ENCODE measurements at places on chromosomes 16 and 17.

- DNase-seq: no peak
These were observed 789 bp upstream of the TERF2 start for GRCh38 chr16:69386596-69386995.

DNA sequence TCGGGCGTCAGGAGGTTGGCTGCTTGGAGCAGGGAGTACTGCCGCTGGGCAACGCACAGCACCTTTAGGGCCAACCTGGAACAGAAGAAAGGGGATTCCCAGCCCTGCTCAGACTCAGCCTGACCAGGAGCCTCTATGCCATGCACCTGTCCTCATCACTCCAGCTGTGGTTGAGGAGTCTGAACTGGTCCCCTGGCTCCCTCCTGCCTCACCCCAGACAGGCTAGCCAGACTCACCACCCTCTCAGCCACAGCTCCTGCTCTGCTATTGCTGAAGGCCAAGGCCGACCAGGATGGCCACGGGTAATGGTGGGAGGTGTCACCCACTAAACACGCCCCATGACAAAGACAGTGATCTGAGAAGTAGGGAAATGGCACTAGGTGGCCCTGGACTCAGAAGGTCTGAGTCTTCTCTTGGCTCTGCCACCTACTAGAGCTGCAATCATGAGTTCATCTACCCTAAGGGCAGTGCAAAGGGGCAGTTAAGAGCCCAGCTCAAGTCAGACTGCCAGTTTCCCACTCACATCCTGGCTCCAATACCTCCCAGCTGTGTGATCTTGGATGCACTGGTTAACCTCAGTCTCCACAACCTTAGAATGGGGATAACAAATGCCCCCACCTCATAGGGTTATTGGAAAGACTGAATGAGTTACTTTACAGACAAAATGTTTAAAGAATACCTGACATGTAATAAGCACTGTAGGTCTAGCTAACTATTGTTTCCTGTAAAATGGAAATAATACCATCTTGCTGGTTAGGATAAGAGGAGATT is 13.8 kb upstream of the GFAP start:
- DNase-seq: no peak

GRCh38 chr16:22743401-22743800 is 70.6 kb upstream of the HS3ST2 start:
- DNase-seq: no peak

DNA sequence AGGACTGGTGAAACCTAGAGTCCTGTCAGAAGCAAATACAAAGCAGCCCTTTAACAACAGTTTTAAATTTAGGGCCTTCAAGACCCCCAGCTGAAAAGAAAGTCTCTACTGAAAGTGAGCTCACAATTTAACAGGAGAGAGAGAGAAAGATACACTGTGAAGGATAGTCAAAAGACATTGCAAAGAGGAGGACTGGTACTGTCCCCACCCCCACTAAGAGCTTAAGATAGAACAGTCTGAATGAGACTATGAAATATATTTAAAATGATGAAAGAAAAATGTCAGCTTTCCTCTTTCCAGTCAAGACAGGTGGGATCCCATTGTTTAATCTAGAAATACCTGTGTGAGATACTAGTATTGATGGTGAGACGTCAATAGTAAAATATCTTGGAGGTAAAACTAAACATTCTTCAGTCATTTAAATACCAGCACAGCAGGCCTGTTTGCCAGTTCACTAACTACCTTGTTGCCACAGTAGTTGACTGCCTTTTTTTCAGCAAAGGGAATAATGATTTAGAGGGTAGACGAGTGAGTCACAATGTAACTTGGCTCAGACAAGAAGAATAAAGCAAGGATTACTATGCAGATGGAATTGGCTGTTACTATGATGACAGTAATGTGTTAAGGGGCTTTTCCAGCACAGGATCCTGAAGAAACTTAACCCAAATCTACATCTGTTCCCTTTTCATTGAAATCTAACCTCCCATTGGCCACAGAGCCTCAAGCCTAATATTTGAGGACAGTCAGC is 47.2 kb upstream of the RASL10B start:
- DNase-seq: no peak

- no peak for DNase-seq
These were observed 76.2 kb upstream of the KSR1 start for GRCh38 chr17:27379888-27380533.

- DNase-seq: no peak
These were observed 12.9 kb upstream of the CACNG4 start for GRCh38 chr17:66951605-66951953.

GRCh38 chr16:70257391-70257790 is 5.7 kb upstream of the EXOSC6 start:
- no peak for DNase-seq

DNA sequence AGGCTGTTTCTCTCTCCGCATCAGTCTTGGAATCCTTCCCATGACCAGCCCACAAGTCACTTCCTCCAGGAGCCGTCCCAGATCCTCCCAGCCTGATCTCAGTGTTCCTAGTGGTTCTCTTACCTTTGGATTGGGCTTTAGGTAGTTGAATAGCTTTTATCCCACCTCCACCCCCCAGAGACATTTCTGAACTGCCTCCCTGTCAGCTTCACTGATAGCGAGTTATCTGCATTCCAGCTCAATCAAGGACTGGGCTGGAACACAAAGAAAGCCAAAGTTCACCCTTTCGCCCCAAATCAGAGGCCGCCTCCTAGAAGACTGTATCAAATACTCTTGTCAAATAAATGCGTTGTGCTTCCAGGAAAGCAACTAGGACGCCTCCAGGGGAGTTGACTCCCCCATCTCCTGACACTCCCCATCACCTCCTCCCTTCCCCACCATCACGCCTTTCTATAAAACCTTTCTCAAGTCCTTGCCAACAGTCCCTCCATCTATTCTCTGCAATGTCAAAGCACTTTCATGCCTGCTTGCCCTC is 72.7 kb downstream of the TMEM132E start:
- DNase-seq: no peak

- DNase-seq: no peak
These were observed 2.9 kb downstream of the RNF167 start for GRCh38 chr17:4942760-4943508.

DNA sequence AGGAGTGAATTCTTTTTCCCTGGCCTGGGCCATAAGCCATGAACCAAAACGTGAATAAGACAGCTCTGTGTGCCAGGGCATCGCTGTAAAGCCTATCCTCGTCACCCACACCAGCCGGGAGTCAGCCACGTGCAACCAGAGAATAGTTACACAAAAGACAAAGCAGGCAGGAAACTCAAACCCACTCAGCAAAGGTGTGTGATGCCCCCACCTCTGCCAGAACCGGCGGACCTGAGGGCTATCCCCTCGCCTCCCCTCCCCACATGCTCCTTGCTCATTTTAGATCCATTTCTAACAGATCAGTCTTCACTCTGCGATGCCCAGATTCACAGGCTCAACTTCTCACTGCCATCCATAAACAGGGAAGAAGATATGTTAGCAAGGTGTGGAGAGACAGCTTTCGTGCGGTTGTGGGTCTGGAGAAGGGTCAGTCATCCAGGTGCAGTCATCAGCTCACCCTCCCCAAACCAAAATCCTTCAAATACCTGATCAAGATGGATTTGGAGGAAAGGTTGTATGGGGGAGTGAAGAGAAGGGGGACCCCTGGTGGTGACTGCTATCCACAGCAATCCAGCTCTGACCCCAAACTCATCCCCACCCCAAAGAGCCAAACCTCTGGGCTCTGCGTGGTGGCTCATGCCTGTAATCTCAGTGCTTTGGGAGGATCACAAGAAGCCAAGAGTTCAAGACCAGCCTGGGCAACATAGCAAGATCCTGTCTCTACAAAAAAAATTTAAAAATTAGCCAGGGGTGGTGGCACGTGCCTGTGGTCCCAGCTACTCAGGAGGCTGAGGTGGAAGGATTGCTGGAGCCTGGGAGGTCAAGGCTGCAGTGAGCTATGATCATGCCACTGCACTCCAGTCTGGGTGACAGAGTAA is 219.2 kb downstream of the C16orf78 start:
- DNase-seq: no peak

GRCh38 chr17:37081287-37081686 is 132.5 kb downstream of the AATF start:
- no peak for DNase-seq

- no peak for DNase-seq
These were observed 528.4 kb upstream of the TOM1L1 start for GRCh38 chr17:54372069-54372749.

DNA sequence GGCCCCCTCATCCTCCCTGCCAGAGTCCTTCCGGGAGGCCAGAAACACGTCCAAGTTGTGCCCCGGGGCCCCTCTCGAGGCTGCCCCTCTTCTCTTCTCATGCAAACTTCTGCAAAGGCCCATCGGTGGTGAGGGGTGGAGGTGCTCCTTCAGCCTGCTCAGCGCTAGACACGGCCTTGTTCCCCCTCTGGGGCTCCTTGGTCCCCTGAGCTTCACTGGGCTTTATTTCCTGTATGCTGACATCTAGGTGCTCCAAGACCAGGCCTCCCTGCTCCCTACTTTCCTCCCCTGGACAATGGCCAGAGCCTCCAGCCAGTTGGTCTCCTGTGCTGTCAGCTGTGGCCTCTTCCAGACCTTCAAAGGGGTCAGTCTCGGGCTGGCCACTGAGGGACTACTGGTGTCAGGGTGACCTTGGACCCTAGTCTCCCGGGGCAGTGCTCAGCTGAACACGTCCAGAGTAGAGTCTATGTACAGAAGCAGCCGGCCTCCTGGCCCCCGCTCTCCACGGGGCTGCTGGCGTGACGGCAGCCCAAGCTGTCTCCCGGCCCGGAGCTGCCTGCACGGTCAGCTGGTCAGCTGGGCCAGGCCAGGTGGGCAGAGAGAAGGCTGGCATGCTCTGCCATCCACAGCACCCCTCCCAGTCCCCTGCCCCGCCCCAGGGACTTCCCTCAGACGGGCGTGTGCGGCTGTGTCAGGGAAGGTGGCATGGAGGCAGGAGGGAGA is 1.7 kb upstream of the PRR35 start:
- no peak for DNase-seq

- DNase-seq: no peak
These were observed 90.8 kb upstream of the PMFBP1 start for GRCh38 chr16:72262711-72263110.

DNA sequence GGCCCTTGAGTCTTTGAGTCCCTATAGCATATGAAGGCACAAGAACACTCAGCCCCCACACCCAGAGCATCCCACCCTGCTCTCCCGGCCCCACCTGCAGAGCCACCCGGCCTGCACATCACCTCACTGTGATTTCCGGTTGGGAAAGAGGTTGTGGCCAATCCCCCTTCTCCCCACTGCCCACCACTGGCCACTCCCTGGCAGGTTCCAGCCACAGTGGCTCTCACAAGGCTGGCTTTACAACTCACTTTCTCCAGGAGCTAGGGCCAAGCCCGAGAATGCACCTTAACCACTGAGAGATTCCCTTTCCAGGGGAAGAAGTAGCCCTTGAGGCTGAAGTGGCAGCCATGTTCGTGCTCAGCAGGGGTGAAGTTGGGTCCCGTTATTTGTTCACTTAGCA is 123.9 kb downstream of the C16orf78 start:
- DNase-seq: no peak

- DNase-seq: no peak
These were observed 3.8 kb downstream of the TBX21 start for GRCh38 chr17:47736501-47737495.

DNA sequence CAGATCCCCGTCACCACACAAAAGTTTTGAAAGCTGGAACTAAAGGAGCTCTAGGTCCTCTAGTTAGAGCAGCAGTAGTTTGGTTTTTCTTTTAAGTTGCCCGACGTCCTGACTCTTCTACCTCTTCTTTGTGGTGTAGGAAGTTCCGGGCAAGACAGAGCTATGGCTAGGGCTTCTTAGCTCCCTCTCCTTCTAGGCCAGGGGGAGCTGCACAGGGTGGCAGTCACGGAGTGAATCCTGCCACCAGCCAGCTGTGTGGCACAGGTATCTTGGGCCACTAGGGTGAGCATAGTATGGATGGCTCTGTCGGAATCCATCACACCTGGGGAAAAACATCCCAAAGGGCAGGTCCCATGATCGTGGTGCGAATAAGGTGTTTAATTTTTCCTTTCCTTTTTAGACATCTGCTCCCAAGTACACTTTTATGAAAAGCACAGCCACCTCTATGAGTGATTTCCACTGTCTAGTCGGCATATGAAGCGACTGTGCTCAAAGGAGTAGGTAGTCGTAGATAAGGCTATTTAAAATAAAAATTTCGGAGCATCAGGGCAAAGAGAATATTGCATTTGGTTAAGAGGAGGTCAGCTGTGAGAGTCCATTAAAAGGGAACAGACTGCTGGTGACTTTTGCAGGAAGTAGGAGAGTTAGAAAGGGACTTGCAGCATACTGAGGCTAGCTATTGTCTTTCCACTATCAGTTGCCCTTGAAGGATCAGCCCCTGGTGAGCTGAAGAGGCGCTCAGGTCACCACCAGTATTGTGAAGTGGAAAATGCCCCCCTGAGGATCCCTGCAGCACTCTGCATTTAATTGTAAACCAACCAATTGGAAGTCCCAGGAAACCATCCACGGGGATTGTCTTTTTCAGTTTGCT is 2.1 kb downstream of the PRKCA start:
- no peak for DNase-seq

GRCh38 chr16:83443972-83444371 is 363.8 kb upstream of the HSBP1 start:
- no peak for DNase-seq

DNA sequence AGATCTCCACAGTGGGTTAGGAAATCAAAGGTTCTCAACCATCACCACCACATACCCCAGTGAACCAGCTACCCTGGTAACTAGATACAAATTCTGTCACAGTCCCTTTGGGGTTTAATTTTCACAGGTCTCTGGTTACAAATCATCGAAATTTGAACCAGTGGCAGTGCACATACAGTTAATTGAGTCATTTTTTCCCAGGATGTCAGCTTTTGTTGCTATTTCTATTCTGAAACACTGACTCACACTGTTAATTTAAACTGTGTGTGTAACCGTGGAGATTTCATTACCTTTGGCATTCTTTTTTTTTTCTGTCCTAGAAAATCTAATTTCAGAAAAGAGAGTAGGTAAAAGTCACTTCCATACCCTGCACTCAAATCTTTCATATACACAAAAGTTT is 511.5 kb downstream of the TOX3 start:
- DNase-seq: no peak

GRCh38 chr16:62041401-62041800 is 5.2 kb upstream of the CDH8 start:
- no peak for DNase-seq

- no peak for DNase-seq
These were observed 6.9 kb upstream of the CHMP6 start for GRCh38 chr17:80984749-80985148.

DNA sequence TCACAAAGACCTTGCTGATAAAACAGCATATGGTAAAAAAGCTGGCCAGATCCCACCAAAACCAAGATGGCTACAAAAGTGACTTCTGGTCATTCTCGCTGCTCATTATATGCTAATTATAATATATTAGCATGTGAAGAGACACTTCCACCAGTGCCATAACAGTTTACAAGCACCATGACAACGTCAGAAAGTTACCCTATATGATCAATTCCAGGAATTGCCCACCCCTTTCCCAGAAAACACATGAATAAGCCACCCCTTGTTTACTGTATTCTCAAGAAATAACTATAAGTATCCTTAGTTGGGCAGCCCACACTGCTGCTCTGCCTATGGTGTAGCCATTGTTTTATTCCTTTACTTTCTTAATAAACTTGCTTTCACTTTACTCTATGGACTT is 44.6 kb upstream of the IRX5 start:
- DNase-seq: no peak
